ENCODE measurements at places on chromosomes 6 and 20.

GRCh38 chr6:135088818-135089809 is 34.5 kb upstream of the HBS1L start:
- DNase-seq = peak; percentile 51

DNA sequence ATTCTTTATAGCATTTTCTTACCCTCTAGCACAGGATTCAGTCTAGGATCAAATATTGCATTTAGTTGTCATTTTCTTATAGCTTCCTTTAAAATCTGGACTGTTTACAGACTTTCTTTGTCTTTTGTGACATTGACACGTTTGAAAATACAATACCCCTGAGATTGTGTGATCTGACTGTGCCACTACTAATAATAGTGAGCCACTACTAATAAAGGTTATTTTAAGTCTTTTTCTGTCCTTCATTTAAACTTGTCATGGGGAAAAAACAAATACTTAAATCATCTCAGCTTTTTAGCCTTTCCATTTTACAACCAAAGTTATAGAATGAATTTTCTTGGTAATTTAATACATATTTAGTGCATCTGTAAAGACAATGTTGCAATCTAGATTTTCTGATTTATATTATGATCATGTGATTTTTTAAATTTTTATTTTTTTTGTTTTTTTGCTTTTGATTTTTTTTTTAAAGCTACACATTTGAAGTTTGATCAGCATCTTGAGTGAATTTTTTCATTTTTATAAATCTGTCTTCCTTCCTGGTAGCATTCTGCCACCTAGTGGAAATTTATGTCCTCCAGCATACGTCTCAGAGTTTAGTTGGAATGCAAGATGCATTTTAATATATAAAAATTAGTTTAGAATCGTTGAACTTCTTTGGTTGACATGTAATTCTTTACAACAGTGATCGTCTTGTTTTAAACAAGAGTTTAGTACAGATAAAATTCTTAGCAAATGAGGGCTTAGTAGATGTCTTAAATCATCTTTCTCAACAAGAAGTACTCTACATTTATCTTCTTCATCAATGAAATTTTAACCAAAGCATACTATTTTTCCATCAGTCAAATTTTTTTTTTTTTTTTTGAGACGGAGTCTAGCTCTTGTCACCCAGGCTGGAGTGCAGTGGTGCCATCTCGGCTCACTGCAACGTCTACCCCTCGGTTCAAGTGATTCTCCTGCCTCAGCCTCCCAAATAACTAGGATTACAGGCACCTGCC is 119.4 kb downstream of the NCOA3 start:
- DNase-seq = peak; percentile 79

- DNase-seq = no peak
These were observed 53.0 kb downstream of the ADAT2 start for GRCh38 chr6:143397227-143398222.

- DNase-seq = no peak
These were observed 13.3 kb downstream of the SNX5 start for GRCh38 chr20:17955302-17955701.

DNA sequence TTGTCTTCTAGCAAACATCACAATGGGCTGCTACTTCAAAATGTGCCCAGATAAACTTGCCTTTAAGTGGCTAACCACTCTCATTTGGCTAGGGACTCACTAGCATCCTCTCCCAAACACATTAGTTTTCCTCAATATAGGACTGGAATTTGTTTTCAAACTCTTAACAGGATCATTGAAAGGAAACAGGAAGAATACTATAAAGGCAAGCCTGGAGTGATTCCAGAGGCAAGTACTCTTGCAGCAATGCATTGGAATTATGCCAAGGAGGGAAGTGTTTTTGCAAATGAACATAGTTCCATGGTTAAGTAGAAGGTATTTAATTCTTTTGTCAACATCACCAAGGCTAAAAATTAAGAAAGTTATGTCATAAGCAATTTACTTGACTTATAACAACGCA is 12.2 kb downstream of the EPHA7 start:
- no peak for DNase-seq

DNA sequence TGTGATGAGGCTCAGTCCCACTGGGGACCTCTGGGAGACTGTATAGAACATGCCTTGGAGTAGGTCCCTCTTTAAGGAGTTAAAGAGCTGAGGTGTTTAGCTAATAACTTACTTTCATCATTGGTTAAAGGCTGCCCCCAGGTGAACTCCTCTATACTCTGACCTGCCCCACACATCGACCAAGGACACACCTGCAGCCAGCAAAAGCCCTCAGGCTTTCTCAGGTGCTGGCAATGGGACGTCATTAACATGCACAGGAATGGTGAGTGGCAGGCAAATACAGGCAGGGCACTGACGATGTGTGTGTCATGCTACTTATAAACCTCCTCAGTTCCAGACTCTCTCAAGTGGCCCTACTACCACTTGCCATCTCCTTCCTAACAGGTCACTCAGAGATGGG is 366.4 kb downstream of the KIF16B start:
- no peak for DNase-seq

GRCh38 chr6:20909621-20910020 is 375.4 kb downstream of the CDKAL1 start:
- no peak for DNase-seq

DNA sequence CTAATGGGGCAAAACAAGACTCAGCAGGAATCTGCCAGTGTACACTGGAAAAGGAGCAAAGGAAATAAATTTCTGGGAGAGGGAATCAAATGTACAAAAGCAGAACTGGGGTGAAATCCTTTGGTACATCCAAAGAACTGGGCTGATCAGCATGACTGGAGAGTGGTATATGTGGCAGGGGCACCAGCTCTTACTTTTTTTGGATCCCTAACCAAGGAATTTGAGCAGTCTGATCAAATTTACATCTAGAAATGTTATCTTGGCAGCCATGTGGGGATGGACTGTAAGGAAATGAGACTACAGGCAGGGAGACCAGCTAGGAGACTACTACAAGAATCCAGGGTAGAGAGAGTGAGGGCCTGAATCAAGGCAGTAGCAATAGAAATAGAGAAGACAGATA is 1.2 kb upstream of the ZSCAN31 start:
- DNase-seq = no peak

GRCh38 chr20:54221996-54222890 is 14.4 kb downstream of the PFDN4 start:
- DNase-seq = no peak

DNA sequence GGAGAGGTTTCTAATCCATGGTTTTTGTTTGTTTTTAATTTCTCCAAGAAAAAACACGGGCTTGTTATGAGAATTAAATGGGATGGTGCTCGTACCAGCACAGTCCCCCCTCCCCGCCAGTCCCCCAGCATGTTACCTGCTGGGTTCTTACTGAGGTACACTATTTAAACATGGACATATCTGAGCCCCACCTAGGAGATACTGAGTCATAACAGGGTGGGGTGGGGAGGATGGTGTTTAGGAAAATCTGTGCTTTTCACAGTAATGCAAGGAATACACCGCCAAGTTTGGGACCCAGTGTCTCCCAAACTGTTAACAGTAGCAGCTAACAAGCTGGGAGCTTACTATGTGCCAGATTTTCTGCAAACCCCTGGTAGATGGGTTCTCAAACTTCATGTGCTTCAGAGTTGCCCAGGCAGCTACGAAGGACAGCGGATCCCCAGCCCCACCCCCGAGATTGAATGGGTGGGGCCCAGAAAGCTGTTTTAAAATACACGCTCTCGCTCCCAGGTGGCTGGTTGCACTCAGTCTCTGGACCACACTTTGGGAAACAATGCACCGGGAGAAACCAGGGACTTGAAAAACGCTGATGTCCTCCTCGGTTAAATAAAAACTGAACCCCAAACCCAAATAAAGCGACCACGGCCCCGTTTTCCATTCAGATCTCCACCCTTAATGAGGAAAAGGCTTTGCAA is 995 bp downstream of the ZFP64 start:
- DNase-seq = peak; percentile 60

Measured in OCI-LY7 (cell line).